Fibroblast of villous mesenchyme (primary cell): ENCODE measurements at places on chromosomes 5 and 9.
A peak's percentile ranks its signal among the peaks of the same experiment; 100 is the strongest.

GRCh38 chr5:169013846-169014245 lies 287.1 kb downstream of the SLIT3 start:
- no peak for DNase-seq

GRCh38 chr5:386432-387341 lies 56.3 kb upstream of the EXOC3 start:
- DNase-seq: peak; percentile 67

- no peak for DNase-seq
Observed at GRCh38 chr5:45062044-45062443, 253.3 kb downstream of the MRPS30 start.

- DNase-seq: peak; percentile 22
Observed at GRCh38 chr5:83470526-83471404, 779 bp upstream of the VCAN start.
